ENCODE measurements at places on chromosomes 1 and 21. TPM values are rescaled to one million over a fixed set of nuclear protein-coding genes. Genes with fewer than 3 reads are reported as not detected.

PAFAH2 gene
- 7.1 TPM for total RNA-seq

CYP4A22 gene
- total RNA-seq, result not detected

HCRTR1 gene
- total RNA-seq, result not detected

CFAP107 gene
- total RNA-seq, result not detected

PTGFR gene
- not detected for total RNA-seq

ABCA4 gene
- not detected for total RNA-seq

AMY1C gene
- not detected for total RNA-seq

TP73 gene
- 0.05 TPM for total RNA-seq

GFI1 gene
- 115 TPM for total RNA-seq

TIPRL gene
- total RNA-seq, result 46.3 TPM

PROK1 gene
- total RNA-seq, result not detected

SPATA46 gene
- total RNA-seq, result not detected

C1orf210 gene
- total RNA-seq, result not detected

PRMT6 gene
- total RNA-seq, result 24.1 TPM

FCRL3 gene
- total RNA-seq, result 0.90 TPM

GPR3 gene
- 2.7 TPM for total RNA-seq

TNFRSF9 gene
- total RNA-seq, result 113 TPM

RBP7 gene
- total RNA-seq, result not detected

PLA2G5 gene
- total RNA-seq, result not detected

RHCE gene
- total RNA-seq, result not detected

DMRTA2 gene
- total RNA-seq, result not detected

S100A6 gene
- total RNA-seq, result 134 TPM

LYPD8 gene
- total RNA-seq, result not detected

B3GALT2 gene
- 0.50 TPM for total RNA-seq

AMY2A gene
- 0.90 TPM for total RNA-seq

ALDH9A1 gene
- 42.4 TPM for total RNA-seq

LCE2A gene
- total RNA-seq, result not detected
